Putamen (tissue), 1 donor: ENCODE measurements at places on chromosomes 11 and 22.
A peak's percentile ranks its signal among the peaks of the same experiment; 100 is the strongest.

- DNase-seq = no peak
Measured at GRCh38 chr11:74866557-74866956, 82.3 kb downstream of the XRRA1 start.

DNA sequence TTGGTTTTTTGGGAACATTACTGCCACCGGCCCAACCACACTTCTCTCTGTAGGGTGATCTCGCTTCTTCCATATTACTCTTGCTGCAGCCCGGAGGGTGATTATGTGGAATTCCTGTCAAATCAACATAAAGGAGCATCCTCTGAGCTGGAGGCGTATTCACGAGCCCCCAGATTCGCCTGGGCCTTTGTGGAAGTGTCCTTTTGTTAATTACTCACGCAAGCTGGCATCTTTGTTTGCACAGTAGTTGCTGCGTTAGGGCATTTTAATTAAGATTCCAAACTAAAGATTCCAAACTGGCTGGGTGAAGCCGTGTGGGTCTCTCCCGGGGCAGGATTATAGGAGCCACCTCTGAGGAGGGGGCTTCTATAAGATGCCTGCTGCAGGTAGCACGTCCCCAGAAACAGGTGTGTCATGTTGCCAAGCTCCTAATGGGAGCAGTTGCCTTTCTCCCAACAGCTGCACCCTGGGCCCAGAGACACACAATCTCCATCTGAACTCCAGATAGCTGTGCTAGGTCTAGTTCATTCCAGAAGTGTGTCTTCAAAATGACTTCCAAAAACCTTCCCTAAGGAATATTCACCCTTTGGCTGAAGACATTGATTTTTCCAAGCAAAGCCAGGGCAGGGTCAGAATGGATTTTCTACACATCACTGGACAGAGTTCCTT is 40.9 kb downstream of the SHISAL1 start:
- DNase-seq = no peak

GRCh38 chr11:13674799-13675509 is 6.5 kb downstream of the FAR1 start:
- DNase-seq = no peak

DNA sequence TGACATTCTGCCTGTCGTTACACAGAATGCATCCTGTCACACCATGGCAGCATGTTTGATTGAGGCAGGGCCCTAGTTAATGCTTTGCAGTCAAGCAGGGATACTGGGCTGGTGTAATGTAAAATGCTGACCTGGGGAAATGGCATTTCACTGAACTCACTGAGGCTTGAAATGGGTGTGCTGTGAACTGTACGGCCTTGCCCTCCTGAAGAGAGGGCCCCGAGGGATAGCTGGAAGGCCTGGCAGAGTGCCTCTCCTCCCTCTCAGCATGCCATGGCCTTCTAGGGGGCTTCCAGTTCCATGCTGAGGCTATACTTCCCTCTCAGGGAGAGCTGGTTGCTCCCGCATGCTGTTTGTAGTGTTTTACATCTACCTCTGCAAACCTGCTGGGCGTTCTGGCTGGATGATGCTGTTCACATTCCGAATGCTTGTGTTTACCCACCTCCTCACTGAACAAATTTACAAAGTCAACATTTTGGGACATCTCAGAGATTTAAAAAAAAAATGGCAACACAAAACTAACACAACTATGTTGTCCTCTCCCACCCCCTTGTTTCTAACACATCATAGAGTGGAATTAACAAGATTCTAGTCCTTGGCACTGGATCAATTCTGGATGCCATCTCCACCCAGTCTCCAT is 416.7 kb upstream of the CADM1 start:
- DNase-seq = no peak

- DNase-seq = no peak
Measured at GRCh38 chr11:14981507-14981906, 9.4 kb upstream of the CALCA start.

- DNase-seq = no peak
Measured at GRCh38 chr11:115488945-115489344, 15.3 kb downstream of the CADM1 start.

GRCh38 chr11:1796413-1797011 is 32.8 kb upstream of the CTSD start:
- DNase-seq = no peak

- no peak for DNase-seq
Measured at GRCh38 chr11:99098258-99098657, 77.5 kb downstream of the CNTN5 start.

GRCh38 chr11:124113890-124114289 is 1.4 kb upstream of the VWA5A start:
- DNase-seq = no peak

- no peak for DNase-seq
Measured at GRCh38 chr11:101202614-101203013, 73.0 kb upstream of the PGR start.

DNA sequence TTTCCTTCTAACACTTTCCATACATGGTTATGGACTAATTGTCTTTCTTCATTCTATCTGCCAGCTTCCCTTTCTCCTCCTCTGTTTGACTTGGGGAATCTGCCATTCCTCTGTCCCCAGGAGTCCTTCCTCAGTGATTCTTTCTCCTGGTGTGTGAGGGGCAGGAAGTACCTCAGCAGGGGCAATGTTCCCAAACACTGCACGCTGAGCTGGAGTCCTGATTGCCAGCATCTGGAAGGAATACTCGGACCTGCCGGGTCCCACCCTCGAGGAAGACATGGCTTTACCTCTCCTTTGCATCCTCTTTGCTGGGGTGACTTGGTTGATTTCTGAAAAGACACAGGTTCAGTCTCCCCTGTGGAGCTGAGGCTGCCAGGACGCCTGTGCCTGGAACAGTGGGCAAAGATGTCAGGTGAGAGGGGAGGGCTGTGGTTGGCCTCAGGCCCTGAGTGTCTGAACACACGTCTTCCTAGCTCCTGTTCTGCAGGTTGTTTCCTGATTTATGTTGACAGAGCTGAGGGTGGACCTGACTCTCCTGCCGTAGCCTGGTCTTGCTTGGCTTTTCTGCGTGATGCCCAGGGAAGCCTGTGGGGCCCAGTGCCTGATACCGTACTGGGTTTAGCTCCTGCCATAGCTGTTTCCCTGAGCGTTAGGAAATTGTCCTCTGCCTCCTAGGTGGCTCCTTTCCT is 4.3 kb downstream of the COX8A start:
- DNase-seq = no peak

DNA sequence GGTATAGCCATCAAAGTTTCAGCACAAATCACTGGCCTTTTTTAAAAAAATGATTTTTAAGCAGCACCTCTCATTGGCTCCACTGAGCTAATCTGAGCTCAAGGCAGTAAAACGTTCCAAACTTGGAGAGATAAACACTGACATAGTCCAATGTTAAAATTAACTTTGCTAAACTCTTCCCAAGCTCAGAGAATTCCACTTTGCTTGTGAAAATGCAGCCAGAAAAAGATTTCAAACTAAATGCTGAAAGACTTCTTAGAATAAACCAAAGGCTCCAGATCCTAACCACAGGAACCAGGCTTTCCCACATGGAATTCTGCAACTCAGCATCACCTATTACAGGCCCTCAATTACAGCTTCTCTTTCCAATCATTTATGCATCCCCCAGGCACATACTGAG is 84.7 kb upstream of the GDPD4 start:
- DNase-seq = no peak

- DNase-seq = peak; percentile 20
Measured at GRCh38 chr11:8959546-8960166, 4.6 kb downstream of the TMEM9B start.

- no peak for DNase-seq
Measured at GRCh38 chr11:74092425-74092824, 78.4 kb downstream of the C2CD3 start.

GRCh38 chr22:44802071-44802700 is 49.8 kb downstream of the ARHGAP8 start:
- no peak for DNase-seq

DNA sequence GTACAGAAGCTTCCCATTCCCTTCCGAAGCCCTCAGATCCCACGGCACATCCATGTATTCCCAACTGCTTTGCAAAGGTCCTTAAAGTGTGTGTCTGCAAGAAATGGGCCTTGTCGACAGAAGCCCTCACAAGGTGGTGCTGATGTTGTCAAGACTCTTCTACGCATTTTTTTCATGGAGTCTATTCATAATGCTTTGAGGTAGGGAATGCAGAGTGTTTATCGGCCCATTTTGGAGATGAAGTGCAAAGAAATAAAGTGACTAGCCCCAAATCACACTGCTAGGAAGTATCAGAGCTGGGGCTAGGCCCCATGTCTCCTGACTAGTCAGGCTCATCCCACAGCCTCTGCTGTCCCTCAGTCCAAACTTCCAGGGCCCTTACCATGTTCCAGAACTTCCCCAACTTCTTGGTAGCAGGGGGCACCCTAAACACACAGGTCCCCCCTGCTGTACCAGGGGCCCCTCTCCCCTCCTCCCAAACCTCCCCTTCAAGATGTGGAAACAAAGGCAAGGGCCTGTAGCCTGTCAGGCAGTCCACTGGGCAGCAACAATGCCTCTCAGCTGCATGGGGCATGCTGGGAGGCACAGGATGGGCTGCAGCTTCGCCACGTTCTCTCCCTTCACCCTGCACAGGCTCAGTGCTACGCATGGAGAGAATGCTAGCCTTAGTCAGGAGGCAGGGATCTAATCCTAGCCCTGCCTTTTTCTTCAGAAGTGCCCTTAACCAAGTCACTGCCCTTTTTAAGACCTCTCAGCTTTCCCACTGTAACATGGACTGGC is 7.8 kb downstream of the IL18BP start:
- no peak for DNase-seq

DNA sequence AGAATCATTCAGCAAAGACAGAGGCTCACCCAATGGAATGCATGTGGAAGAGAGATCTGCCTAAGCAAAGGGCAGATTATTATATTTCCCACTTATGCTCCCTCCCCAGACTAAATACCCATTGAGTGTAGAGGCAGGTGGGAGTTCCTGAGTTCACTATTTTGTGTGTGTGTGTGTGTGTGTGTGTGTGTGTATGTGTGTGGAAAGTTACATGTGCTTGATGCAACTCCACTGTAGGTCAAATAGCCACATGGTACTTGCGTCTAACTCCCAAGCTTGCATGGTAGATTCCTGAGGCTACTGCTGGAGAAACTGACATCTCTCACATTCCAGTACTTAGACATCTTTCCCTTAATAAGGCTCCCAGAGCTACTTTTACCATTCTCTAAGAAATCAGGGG is 3.4 kb upstream of the COPB1 start:
- DNase-seq = no peak

- no peak for DNase-seq
Measured at GRCh38 chr11:702462-703461, 3.3 kb upstream of the EPS8L2 start.

- no peak for DNase-seq
Measured at GRCh38 chr11:68583041-68583446, 101.3 kb upstream of the GAL start.
